ENCODE measurements at places on chromosomes 2 and 18.

DNA sequence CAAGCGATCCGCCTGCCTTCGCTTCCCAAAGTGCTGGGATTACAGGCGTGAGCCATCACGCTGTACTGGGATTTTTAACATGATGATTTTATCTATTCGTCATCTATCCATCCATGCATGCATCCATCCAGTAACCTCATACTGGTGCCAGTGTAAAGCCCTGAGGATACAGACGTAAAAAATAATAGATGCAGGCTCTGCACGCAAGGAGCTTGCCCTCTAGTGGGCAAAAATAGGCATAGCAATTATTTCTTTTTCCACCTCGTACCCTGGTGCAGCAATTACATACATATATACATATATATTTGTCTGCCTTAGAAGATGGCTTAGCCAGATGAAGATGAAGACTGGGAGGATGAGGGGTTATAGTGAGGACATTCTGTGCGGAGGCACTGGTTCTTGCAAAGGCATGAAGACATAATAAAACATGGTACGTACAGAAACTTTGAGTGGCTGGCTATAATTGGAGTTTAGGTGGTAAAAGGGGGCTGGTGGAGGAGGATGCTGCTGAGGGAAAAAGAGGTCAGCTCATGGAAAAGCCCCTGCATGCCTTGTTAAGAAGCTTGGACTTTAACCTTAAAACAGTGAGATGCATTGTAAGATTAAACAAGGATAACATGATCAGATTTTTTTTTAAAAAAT is 19.6 kb upstream of the RPIA start:
- no peak for DNase-seq

GRCh38 chr2:218711550-218711929 is 905 bp downstream of the TTLL4 start:
- DNase-seq: no peak

DNA sequence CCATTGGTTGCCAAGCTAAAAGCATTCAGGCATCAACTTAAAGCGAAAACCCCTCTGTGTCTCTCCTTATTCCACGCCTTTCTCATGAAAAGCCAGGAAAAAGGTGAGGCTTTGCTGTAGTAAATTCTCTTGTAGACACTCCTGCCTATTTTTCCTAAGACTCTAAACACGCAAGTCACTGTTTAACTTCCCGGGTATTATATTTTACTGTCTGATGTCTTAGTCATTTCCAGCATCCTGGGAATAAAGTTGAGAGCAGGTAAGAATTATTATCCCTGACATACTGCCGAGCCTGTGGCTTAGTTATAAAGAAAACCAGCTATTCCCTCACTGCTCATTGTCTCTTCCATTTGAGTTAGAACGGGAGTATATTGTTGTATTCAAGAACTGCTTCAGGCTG is 112.4 kb upstream of the GATA6 start:
- no peak for DNase-seq

- no peak for DNase-seq
Observed at GRCh38 chr2:68098291-68098797, 35.5 kb upstream of the C1D start.

DNA sequence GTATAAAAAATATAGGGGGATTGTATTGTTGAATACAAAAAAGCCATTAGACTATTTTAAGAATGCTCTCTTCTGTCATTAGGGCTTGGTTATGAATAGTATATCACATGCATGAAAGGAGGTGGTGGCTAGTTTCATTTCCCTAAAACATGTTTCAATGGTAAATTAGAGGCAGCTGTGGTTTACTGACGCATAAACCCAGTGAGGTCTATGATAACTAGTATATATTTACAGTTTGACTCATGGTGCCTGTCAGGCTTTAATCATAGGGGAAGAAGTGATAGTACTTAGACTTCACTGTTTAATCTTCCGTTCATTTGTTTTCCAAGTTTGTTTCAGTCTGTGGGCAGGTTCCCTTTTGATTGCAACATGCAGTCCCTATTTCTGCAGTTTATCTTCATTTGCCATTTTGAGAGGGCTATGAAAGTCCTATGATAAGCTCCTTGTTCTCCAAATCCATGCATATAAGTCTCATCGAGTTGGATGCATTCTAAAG is 55.1 kb upstream of the MAP4K3 start:
- DNase-seq: no peak

- DNase-seq: no peak
Observed at GRCh38 chr18:23521271-23521670, 18.0 kb downstream of the RMC1 start.

DNA sequence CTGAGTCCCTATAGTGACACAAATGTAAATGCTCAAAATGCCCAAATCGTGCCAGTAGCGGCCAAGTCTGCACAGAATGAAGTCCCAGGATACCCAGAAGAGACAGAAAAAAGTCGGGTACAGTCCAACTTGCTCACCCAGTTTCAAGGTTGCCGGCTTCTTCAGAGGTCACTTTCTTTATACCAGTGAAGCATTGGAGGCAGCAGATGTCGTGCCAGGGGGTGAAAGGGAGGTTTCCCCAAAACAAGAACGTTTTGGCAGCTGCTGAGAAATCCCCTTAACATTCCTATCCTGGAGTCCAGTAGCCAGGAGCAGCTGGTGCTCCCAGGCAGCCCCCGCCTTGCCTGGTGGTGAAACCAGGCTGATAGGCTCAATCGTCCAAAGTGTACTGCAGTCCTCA is 58.1 kb upstream of the MCFD2 start:
- no peak for DNase-seq
